ENCODE measurements at places on chromosomes 3 and 15.

DNA sequence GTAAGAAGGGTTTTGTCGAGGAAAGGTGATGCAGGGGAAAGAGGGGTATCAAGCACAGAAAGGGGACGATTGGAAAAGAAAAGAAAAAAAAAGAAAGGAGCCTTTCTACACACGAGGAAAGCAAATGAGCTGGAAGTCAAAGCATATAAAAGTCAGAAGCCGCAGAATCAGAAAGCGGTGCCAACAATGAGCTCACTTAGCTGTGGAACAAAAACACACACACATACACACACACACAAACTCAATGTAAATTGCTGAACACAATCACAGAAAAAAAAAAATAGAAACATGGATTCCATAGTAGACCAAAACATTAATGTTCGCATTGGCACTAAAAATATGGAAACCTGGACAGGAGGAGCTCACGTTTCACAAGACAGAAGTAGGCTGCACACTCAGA is 63.4 kb upstream of the FEZF2 start:
- no peak for DNase-seq

DNA sequence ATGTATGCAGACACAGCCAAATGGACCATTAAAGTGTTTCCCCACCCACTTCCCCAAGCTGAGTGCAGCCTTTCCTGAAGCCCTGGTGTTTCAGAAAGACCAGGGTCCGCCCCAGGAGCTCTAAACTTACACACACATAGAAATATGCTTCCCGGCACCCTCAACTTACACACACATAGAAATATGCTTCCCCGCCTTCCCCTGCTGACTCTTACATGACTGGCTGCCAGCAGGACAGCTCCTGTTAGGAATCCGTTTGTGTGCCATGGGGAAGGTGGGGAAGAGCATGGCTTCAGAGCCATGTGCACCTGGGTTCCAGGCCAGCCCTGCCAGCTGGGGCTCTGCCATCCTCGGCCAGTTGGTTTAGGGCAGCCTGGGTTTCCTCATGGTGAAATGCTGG is 3.6 kb downstream of the CLEC3B start:
- DNase-seq: no peak

- DNase-seq: no peak
Measured at GRCh38 chr15:60195611-60196010, 191.5 kb downstream of the FOXB1 start.

DNA sequence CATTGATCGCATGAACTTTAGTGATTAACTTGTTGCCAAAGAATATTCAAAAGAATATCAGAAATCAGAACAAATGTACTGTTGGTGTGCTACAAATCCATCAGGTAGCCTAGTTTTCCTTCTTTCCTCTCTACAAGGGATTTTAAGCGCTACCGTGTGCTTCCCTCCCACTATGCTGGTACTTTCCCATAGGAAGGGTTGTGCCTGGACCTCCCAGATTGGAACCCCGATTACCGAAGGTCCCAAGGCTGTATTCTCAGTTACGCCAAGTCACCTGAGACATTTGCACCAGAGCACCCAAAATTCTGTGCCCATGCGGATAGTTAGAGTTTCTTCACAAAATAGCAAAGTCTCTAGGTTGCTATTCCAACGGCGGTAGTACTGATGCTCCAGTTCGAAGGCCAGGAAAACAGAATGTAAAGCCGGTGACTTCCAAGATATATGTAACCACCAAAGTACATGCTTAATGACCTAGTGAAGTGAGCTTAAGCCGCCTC is 23.4 kb upstream of the GATM start:
- no peak for DNase-seq

DNA sequence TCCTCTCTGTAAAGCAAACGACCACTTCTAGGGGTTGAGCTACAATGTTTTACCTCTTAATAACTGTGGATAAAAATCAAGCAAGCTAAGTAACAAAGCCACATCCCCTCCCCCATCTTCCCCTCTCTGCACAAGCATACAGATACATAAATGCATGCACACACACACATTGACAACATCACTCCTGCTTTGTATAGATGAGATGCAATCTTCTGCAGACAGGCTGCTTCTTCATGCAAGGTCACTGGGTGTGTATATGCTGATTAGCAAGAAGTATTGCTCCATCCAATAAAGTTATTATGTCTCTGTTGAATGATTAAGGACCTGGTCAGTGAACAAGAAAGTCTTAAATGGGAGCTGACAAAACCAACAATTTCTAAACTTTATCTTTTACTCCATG is 8.8 kb upstream of the ATP11B start:
- no peak for DNase-seq

DNA sequence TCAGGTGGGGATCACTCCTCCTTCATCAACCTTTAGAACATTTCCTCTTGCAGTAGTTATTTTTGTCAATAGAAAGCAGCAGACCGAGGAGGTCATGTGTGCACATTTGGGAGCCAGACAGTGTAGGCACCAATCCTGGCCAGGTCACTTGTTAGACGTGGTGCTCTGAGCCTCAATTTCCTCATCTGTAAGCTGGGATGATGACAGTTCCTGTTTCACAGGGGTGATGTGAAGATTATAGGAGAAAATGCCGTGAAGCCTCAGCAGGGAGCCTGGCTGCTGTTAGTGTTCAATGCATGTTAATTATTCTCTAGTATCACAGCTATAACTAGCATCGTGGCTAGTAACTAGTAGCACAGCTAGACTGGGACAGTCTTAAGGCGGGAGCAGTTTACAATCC is 64.7 kb downstream of the ATP2B2 start:
- no peak for DNase-seq

- DNase-seq: no peak
Measured at GRCh38 chr15:66881173-66881905, 179.3 kb downstream of the SMAD6 start.
